ENCODE measurements at places on chromosomes 12 and 14.

DNA sequence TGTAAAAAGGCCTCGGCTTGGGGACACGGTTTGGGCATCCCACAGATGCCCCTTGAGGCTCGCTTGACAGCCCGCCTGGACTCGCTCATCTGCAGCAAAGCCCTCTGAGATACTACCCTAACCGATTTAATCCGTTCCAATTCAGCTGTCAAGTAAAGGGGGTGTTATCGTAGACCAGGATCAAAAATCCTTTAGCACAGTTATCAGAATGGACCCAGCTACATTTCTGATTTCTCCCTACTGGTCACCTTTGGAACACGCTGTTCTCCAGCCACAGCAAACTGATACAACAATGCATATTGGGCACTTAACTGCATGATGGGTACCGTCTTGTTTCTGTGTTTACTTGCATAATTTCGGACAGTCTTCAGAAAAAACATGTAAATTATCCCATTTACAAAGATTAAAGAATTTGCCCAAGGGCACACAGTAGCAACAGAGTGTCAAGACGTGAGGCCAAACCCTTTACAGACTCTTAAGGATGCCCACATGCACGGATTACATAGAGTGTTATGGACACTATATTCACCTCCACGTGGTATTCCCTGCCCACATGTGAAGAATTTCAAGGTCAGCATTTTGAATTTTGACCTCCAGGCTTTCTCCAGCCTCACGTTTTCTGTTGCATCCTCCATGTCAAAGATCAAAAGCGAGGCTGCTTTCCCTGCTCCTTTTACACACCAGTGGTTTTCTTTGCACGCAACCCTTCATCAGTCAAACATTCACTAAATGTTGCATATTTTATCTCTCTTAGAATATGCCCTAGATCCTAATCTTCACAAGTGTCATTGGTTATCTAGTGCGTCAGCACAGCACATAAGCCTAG is 3.2 kb upstream of the DUSP6 start:
- no peak for DNase-seq

DNA sequence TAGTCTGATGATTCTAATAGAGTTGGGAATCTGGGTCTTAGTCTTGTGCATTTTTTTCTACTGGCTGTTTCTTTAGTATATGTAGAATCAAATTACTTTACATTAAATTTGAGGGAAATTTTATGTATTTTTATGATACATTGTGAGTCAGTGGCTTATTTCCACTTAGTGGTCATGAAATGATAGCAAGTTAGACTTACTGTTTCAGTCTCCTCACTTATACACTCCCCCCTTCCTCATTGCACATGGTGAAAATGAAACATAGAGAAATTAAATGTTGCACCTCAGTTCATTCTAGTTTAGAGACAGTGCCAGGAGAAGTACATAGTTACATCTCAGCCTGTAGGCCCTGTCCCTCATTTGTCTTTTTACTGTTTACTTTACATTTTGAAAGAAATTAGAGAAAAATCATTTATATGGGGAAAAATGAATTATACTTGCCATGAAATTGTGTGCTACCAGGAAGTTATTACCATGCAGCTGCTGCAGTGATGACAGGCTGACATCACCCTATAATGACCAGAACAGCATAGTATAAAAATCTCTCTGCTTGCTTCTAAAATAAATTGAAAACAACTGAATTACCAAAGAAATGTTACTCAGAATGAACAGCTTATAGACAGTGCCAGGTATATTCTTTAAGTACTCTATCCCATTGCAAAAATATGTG is 113.2 kb downstream of the TRMT5 start:
- DNase-seq: no peak

GRCh38 chr14:75609116-75609515 is 30.7 kb downstream of the FLVCR2 start:
- DNase-seq: no peak

DNA sequence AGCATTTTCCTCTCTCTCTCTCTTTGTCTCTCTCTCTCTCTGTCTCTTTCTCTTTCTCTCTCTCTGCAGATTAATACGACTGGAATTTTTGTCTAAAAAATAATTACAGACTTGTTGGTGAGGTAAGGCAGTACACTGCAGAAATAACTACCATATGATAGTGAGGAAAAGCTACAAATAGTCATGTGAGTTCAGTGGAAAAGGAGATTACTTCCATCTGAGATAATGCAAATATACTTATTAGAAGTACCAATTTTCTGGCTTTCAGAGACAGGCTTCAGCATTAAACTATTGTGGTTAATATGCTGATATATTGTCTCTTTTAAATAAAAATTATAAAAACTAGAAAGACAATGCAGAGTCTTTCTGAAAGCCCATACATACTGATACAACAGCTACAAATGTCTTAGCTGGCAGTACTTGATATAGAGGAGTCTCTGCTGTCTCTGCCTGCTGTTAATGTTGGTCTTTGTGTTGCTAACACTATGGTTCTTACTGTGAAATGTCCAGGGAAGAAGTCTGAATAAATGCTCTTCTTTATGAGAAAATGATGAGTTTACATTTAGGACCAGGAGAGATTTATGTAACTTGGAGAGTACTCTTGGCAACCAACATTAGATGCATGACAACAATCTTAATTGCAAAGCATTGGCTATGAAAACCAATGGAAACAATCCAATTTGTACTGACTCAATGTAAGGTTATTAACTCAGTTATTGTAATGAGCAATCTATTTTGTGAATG is 167.0 kb downstream of the LRFN5 start:
- no peak for DNase-seq

GRCh38 chr12:74725154-74725553 is 187.5 kb downstream of the ATXN7L3B start:
- DNase-seq: no peak
